ENCODE measurements at places on chromosomes 1 and 21.

DNA sequence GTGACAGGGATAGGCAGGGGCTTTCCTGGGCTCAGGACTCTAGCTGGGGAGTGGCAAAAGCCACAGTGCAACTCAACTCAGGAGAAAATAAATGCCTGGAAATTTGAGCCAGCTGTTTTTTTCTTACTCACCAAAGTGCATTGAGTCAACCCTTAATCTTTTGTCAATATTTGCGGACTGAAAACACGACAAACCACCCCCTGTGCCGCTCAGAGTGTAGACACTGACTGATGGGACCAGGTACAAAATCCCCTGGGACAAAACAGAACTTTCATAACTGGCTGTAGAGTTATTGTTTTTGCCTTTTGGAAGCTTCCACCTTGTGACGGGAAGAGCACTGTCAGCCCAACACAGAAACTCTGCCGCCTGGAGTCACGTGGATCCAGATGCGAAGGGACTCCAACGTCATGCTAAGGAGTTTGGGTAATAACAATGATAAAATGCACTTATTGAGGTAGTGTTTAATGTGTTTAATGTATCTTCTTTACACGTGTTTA, 164.6 kb downstream of the PLPP3 start:
- no peak for DNase-seq

DNA sequence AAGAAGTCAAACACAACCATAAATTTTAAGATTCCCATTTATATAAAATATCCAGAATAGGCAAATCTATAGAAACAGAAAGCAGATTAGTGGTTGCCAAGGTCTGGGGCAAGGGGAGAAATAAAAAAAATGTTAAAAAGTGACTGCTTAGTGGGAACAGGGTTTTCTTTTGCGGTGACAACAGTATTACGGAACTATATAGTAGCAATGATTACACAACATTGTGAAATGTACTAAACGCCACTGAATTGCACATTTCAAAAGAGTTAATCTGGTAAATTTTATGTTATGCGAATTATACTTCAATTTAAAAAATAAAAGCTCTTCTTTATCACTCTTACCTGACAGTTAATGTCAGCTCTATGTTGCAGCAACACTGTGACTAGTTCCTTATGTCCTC, 105.2 kb downstream of the ACBD6 start:
- peak; percentile 86 for DNase-seq

GRCh38 chr1:166141969-166142368, 24.8 kb downstream of the FAM78B start:
- no peak for DNase-seq

DNA sequence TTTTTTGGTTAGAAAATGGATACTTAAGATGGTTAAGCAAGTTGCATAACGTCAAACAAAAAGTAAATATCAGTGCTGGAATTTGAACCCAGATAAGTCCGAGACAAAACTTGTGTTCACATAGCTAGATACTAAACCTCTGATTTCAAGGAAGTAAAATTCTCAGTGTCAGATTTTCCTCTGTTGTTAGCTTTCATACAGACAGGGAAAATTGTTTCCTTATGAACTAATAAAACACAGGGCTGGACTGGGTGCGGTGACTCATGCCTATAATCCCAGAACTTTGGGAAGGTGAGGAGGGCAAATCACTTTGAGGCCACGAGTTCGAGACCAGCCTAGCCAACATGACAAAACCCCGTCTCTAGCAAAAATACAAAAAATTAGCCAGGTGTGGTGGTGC, 51.3 kb downstream of the PCNX2 start:
- no peak for DNase-seq

GRCh38 chr1:116465845-116466685, 93.0 kb downstream of the ATP1A1 start:
- no peak for DNase-seq

DNA sequence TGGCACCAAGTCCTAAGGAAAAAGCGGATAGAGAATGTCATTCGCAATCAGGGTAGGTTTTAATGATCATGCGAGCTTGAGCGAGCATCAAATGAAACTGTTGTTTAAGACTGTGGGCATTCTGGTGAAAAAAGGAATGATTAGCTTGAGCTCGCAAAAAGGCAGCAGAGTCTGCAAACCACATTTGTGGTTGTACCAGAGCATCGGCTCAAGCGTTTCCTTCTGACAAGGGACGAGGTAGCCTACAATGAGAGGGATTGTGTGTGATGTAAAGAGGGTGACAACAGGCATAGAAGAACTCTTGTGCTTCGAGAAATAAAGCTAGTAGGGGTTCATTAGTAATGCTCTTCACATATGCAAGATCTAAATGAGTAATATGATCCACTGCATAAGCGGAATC, 11.1 kb upstream of the CD48 start:
- DNase-seq: peak; percentile 42

GRCh38 chr1:116172666-116173065, 61.5 kb downstream of the MAB21L3 start:
- no peak for DNase-seq

DNA sequence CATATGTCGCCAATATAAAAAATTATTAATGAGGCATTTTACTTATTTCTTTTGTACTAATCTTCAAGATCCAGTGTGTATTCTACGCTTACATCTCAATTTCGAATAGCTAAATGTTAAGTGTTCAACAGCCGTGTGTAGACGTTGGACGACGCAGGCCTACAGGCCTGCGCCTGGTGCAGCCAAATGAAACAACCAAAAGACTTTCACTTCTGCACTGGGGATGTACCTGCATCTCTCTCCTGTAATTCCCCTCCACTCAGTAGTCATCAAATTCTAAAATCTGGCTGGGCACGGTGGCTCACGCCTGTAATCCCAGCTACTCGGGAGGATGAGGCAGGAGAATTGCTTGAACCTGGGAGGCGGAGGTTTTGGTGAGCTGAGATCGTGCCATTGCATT, 76.8 kb upstream of the HNRNPU start:
- no peak for DNase-seq
